ENCODE measurements at places on chromosomes 3 and 15.

GRCh38 chr3:30894521-30895251 is at the start of gene GADL1:
GADL1 (minus strand) TSS chr3:30894661; CDS start chr3:30894614, 47 bp downstream.
- peak; percentile 66 for DNase-seq

DNA sequence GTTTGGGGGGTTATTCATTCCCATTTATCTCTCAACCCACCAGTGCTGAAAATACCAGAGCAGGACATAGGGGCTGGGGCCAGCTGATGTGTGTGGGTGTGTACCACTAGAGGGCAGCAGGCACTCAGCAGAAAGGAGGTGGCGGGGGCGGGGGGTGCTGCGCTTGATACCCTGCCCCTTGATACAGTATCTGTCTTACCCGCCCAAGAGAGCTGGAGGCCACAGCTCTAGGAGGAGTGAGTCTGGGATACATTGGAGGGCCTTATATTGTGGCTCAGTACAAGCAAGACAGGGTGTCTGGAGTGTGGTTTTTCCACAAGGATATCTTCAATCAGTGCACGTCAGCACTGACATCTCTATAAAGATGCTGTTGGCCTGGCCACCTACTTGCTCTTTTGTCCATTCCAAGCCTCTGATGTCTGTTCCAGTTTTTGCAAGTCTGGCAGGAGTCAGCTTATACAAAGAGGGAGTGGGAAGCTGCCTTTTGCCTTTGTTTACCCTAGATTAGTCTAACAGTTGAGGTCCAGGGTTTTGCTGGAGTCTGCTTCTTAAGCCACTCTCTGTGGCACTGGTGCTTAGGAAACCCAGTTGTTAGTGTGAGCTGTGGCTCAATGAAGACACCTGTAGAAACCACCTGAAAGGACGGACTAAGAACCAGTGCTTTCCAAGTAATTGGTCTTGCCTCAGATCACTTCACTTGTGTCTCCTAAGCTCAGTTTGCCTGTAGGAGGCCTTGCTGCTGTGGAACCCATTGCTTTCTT is 1.5 kb upstream of the RBM15B start:
- DNase-seq, result peak; percentile 50

DNA sequence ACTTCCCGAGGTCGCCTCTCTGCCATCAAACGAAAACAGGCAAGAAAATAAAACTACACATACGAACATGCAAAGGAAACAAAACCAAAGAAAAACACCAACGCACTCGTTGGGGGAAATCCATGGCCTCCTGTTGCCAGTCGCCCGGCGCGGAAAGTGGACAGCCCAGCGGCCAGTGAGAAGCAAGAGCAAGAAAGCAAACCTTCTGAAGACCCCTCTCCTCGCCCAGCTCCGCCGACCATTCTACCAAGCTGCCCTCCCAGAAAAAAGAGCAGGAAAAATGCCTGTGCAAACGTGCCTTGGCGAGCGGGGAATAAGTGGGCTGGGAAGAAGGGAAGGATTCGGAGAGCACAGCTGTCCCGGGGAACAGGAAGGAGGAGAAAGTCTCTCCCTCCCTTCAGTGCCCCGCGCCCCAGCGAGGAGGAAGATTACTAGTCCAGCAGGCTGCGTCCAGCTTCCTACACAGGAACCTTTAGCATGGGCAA is 802 bp upstream of the NECTIN3 start:
- no peak for DNase-seq

DNA sequence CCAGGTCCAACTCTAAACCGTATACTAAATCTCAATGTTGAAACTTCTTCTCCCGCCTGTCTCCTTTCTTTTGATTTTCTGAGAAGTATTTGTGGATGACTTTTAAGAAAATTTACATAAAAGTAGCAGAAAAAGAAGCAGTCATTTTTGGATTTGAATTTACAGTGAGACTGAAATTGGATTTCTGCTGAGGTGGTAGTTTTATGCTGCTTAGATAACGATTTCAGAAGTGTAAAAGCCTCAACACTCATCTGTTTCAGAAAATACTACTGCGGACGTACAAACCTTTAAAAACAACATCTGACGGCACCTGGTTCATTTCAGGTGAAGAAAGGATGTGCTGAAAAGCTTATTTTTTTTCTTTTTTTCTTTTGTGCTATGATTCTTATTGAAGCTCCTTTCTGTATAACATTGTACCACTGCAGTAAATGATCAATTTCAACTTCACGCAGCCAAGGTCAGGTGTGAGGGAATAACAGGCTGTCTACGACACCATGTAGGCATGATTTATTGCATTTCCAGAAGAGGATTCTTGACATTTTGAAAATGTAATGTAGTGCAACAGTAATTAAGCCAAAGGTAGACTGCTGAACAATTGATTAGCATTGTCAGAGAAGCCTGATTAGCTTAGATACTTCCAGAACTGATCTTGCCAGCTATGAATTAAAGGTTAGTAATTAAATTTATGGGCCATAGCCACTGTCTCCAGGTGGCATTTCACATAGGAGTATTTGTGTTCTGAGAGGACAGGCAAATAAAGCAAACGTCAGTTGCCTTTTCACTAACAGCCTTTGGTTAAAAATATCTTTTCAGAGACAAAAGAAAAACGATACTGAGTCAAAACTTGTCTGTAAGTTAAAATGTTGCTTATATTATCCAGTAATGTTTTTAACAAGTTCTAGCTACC is 134.6 kb upstream of the KBTBD8 start:
- no peak for DNase-seq

DNA sequence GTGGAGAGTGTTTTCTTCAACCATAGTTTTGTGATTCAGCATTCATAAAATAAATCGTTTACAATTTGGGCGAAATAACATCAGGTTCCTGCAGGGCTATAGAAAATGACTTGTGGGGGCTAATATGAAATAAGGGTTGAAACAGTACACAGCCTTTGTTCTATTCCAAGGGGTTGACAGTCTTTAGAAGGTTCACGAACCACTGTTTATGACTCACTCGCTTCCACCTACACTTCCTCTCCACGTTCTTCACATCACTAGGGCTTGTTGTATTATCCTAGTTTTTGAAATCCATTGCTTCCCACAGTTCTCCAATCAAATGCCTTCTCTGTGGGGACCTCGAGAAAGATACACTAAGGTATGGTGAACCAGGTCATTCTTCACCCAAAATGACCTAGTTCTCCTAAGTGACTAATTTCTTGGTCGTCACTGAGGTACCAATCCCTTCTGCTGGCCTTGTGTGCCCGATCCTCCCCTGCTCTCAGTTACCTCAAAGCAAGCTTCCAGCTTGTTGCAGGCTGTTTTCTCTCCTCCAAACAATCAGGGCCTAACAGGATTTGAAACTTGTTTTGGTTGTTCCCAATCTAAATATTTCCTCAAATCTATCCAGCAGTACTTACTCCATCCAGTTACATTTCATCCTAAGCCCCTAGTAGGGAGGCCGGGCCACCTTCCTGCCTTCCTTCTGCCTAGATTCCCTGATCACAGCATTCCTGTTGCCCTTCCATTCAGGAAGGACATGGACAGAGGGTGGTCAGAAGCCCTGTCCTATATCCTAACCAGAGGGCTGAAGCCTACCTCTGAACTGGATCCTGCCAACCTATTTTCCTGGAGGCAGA is 23.1 kb upstream of the TBL1XR1 start:
- no peak for DNase-seq

DNA sequence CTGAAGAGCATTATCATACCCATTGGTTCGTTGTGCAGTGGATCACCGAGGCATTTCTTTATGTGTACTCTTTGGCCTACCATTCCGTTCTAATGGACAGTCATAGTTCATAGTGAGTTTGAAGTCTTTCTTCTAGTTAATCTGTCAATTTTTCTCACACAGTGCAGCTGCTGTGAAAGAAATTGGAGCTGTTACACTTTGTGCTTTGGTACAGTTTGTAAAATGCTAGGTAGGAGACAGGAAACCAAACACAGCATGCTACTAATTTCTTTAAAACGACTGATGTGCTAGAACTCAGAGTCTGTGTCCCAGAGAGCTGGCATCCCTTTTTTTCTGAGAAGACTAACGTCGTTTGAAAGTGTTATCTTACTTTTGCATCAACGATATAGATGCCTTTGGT is 218.9 kb downstream of the CNTN4 start:
- no peak for DNase-seq

DNA sequence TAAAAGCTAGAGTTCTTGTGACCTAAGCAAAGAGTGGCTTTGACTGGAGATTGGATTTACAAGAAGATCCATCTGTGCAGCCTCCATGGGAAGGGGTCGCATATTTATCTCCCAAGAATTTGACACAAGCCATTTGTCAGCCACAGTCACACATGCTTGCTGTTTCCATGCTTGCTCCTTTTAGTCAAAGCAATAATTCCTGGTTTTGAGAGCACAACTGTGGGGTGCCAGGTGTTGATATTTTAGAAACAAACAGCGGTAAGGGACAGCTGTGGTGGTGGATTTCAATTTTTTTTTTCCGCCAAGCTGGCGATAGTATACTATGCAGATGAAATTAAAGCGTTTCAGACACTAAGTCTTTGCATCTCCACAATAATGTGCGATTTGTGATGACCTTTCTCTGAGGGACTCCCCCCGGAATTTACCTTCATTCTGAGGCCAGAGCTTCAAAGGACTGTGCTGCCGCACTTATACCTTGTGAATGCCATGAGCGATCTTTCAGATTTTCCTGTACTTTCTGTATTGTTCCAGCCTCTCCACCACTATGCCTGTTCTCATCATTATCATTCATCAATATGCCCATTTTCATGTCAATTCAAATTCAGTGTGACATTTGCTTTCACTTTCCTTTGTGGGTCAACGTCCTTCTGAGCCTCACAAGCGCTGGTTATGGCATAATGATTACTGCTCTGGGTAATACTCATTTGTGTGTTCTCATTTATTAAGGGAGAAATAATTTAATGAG is 108.2 kb upstream of the KBTBD8 start:
- no peak for DNase-seq

DNA sequence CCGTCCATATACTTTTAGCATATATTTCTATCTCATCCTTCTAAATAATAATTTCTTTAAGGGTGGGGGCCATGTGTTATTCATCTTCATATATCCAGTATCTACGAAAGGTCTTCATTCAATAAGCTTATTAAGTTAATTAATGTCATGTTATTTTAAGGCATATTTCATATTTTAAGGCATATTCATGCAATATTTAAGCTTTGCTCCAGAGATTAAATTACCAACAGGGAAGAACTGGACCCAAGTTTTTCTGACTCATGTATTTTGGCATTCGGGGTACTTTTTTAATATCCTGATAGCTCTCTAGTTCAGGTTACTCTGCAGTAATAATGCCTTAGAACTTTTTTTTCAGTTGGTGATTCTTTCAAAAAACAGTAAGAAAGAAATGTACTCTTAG is 27.4 kb downstream of the PHC3 start:
- DNase-seq, result no peak

DNA sequence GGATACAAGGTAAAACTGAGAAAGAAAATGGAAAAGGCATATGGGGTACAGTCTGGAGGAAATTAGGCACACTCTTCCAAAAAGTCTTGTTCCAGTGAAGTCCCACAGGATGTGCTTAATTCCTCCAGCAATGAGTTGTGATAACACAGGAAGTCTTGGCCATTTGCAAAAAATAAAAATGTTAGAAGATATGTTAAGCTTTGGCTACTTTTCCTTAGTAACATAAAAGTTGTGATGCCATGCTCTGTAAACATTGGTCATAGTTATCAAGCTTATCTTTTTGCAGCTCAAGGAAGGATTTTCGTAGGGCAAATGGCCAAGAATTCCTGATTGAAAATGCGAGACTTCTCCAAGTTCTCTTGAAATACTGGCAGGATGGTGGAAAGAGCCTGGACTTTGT is 26.4 kb downstream of the LNP1 start:
- peak; percentile 23 for DNase-seq

DNA sequence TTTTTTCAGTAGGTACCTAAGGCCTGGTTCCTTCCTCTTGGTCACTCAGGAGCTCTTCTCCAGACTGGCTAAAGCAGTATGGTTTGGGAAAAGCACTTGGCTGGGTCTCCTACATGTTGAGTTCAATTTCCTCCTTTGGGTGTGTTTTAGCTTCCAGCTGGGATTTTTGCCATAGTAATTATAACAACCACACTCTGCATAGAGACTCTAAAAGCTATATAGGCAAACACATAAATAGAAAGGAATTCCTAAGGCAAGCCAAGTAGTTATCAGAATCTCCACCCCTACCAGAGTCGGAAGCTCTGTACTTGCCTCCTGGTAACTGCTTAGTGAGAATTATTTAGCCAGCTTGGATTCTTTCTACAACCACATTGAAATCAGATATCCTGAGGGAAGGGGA is 48.6 kb downstream of the FOXL2 start:
- peak; percentile 46 for DNase-seq

DNA sequence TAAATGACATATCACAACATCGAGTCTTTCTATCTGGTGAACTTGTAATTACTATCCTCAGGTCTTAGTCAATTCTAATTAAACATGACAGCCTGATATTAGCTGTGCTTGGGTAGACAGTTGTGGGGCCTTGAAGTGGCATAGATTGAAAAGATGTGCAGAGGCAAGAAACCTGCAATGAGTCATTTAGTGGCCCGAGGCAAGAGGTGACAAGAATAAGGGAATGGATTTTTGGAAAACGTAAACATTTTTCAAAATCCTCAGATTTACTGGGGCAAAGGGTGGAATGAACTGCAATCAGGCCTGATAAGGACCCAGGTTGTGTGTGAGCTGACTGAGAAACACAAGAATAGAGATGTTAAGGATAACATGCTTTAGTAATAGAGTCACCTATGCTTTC is 29.5 kb upstream of the ULK4 start:
- no peak for DNase-seq

DNA sequence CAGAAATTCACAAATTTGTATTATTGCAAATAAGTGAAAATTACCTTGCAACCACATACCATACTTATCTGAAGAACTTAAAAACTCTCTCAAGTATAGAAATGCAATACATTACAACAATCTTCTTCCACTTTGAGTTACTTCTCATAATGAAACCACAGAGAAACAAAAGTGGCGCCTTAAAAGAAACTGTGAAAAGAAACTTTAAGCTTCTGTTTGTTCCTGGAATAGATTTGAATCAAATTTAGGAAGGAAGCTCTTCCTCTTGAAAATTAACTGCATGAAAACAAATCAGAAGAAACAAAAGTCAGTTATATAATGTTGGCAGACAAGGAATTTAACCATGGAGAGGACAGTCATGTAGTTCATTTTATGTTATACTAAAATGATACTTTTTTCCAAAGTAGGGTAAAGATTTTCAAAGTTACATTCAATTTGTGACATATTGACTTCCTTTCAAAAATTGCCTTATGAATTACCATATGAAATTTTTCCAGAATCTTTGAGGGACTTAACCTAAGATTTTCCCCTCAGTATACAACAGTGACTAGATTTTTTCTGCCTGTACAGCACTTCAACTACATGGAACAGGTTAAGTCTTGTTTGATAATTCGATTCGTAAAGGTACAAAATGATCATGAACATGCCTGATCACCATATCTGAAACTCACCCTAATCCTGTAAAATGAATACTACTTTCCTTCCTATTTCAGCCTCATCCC is 57.6 kb upstream of the TNFSF10 start:
- DNase-seq, result no peak

DNA sequence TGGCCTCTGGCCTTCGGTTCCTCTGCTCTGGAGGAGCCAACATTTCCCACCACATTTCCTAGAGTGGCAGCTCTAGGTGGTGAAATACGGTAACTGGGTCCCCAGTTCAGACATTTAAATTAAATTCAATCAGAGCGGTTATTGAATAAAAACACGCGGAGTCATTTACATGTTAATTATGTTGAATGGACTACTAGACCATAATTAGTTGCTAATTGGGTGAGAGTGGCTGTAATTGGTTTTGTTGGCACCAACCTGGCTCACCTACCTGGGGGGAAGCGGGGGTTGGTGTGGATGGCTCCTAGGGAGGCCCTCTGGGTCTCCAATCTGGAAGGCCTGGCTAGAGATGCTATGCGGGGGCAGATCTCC is 12.7 kb downstream of the SEMA3F start:
- DNase-seq, result no peak

All from right hindlimb (tissue), 1 donor.